Stimulated activated CD8-positive, alpha-beta memory T cell treated with anti-CD3 and anti-CD28 coated beads, Interleukin-7, amount 100 ng/mL, for 1 hour (primary cell): ENCODE measurements at places on chromosomes 11 and 22.

DNA sequence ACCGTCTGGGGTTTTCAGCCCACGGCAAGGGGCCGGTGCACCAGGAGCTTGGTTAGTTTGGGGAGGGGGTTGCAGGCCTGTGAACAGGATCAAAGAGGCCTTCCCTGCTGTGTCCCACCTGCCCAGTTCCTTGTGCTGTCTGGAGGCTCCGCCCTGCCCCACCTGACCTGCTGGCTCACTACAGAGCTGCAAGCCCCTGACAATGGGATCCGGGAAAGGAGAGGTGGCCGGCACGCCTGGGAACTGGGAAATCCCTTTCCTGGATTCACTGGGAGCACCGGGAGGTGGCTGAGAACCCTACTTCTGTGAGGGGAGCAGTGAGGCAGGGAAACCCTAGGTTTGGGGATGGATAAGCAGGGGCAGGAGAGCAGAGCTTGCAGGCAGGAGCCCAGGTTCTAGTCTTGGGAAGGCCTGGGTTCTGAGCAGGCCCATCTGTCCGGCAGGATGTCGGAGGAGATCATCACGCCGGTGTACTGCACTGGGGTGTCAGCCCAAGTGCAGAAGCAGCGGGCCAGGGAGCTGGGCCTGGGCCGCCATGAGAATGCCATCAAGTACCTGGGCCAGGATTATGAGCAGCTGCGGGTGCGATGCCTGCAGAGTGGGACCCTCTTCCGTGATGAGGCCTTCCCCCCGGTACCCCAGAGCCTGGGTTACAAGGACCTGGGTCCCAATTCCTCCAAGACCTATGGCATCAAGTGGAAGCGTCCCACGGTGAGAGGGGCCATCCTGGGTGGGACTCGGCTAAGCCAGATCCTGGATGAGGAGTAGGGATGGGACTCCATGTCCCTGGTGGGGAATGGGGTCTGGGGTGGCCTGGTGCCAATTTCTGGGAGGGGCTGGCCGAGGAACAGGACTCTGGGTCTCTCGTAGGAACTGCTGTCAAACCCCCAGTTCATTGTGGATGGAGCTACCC is 786 bp downstream of the CAPN1 start:
- no peak for DNase-seq

DNA sequence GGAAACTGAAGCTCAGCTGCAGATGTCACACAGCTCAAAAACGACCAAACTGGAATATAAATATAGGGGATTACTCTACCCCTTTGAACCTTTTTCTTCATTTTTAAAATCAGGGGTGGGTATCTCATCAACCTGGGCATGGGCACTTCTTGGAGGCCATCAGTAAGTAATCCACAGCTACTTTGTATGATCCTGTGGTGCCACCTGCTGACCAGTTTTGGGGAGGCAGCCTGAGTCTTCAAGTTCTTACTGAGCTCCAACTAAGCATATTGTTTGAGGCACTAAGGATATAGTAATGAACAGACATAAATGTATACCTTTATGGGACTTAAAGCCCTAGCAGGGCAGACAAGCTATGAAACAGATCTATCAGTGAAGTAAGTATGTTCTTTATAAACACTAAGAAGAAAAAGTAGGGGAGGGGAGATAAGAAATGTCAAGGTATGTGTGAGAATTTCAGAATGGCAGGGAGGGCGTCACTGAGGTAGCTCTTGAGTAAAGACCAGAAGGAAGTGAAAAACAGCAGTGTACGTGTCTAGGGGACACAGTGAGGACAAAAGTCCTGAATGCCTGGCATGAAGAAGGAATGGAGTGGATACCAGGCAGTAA is 18.4 kb downstream of the TUB start:
- peak; percentile 60 for DNase-seq

DNA sequence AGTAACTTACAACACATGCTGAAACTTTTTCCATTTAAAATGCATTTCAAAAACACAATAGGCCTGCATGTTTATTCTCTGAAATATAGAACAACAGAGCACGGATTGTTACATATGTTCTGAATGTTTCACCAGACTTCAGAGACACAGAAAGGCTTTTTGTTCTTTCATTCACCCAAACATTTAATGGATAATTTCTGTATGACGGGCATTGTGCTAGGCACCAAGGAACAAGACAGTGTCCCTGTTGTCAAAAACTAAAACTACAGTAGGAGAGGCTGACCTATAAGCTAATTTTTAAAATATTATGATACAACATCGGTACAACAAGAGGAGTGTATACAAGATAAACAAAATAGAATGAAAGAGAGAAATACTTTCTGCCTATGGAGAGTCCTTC is 81.9 kb upstream of the TEAD1 start:
- no peak for DNase-seq

GRCh38 chr11:110121204-110121603 is 28.0 kb downstream of the ZC3H12C start:
- no peak for DNase-seq

- no peak for DNase-seq
Measured at GRCh38 chr11:77140231-77140851, 12.3 kb downstream of the MYO7A start.

DNA sequence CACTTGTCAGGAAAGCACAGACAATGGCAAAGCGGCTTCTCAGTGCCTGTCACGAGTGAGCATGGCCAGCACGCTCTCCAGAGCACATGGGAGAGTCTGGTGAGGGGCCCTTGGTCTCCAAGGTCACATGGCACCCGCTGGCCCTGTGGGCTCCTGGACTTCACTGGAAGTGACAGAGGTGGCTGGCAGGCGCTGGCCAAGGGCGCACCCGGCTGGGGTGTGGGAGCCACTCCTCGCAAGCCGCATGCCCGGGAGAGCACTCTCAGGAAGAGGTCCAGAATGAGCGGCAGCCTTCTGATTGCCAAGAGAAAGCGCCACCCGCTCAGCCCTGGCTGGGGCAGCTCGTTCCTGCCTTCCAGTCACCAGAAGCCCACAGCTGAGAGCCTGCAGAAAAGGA is 17.1 kb upstream of the MOB2 start:
- DNase-seq: no peak

DNA sequence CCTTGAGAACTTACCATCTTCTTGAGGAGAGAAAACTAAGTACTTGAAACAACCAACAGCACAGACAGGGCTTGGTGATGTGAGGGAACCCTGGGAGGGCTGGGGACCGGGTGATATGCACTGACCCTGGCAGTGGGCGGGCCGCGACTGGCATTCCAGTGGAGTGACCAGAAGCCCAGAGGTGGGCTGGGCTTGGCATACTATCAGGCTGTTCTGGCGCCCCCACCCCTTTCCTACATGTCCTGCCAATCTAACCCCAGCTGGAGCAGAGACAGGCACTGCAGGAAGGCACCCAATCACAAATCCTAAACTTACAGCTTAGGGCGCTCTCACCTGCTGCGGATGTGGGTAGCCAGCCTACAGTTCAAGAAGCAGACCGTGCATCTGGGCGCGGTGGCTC is 54.0 kb upstream of the GCAT start:
- no peak for DNase-seq

GRCh38 chr11:3950996-3951660 is 95.7 kb downstream of the STIM1 start:
- no peak for DNase-seq

- no peak for DNase-seq
Measured at GRCh38 chr22:38310518-38311322, 6.5 kb downstream of the CSNK1E start.

GRCh38 chr11:122186439-122187080 is 70.5 kb upstream of the BLID start:
- no peak for DNase-seq

GRCh38 chr11:79492008-79492407 is 51.2 kb upstream of the TENM4 start:
- no peak for DNase-seq

DNA sequence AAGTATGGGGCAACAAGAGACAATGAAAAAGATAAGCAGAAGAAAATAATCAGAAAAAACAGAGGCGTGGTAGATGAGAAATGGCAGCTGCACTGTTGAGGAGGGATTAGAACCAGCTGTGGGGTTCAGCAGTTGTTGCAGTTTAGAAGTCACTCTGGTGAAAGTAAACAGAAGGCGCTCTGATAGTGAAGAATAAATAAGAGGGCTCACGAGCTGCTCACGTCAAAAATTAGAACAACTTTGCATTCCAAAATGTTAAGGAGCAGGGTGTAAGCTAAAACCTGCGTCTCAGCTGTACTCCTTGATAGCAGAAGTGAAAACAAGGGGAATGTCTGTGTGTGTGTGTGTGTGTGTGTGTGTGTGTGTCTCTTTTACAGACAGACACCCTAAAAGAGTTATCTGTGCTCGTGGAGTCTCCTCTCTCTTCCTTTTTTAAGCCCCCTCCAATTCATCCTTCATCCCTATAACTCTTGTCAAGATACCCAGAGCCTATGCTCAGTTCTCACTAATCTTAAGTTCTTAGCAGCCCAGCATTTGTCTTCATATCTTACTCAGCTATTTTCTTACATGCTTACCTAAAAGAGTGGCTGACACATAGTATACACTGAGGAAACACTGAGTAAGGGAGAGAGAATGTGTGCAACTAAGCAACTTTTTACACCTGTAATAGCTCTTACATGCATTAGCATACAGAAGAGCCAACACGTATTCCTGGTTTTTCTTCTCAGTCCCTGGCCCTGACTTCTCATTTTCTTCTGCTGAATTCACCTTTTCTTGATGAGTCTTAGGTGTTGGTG is 8.9 kb downstream of the TTC17 start:
- no peak for DNase-seq

DNA sequence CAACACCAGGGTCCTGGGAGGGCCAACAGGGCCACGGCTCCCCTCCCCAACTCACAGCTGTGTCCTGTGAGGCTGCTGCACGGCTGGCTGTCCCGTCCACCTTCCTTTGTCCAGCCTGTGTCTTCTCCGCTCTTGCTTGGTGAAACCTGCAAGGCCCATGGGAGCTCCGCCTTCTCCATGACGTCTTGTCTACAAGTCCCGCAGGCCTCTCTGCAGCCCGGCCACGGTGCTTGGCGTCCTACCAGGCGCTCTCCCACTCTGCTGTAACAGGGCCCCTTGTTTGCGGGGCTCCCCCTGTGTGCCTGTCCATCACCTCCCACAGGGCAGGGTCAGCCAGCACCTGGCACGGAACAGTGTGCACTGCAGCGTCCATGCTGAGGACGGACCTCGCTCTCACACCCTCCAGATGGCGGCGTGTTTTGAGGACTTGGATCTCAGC is 866.8 kb downstream of the TBC1D22A start:
- no peak for DNase-seq

DNA sequence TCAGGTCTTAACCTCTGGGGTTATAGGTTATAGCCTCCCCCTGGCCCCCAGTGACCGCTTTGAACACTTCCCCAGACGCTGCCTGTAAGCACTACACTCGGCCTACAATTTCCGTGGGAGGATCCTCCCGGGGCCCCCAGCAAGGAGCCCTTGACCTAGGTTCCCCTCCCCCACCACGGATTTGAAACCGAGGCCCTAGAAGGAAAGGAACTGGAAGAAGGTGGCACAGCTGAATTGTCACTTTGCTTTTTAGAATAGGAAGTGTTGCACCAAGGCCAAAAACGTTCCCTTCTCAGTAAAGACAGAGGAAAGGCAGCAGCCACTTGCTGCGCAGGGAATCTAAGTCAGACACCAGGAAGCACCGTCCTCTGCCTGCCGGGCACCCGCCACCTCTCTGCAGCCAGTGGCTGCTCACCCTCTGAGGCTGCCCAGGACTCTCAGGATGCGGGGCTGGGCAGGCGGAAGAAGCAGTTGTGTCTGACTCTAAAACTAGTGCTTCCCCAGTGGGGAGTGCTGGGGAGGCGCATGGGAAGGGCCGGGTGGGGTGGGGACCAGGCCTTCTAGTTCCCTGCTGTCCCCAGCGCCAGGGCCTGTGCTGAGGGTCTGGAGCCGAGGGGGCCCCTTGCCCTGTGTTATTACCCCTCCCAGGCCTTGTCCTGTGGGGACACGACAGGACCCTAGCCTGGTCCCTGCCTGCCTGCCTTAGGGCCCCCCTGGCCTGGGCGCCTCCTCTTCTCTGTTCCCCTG is 7.9 kb upstream of the FLRT1 start:
- DNase-seq: no peak

GRCh38 chr11:127998421-127998820 is 588.9 kb downstream of the ETS1 start:
- DNase-seq: no peak

DNA sequence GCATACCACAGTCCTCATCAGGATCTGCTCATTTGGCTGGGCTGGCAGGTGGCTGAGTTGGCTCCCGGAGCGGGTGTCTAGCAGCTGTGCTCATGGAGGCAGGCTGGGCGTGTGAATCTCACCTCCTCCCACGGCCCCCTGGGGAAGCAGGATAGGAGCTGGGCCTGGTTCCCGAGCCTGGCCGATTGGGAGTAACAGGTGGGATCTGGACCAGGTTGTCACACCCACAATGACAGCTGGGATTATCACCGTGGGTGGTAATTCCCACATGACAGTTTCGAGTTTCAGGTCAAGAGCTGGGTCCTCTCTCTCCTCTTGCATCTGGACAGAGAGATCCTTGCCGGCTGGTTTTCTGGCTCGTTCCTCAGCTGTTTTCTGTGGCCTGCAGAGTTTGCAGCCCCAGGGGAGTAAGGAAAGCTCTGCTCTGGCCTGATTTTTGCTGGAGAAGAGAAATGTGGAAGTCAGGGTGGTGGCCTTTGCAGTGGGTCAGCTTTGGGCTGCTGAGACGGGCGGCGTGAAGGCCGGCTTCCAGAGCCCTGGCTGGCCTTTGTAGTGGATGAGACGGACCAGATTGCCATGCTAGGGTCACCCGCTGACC is 57.0 kb downstream of the BCR start:
- no peak for DNase-seq

- no peak for DNase-seq
Measured at GRCh38 chr11:32858731-32859130, 29.0 kb downstream of the PRRG4 start.
